ENCODE measurements at places on chromosomes 12 and 14.

DNA sequence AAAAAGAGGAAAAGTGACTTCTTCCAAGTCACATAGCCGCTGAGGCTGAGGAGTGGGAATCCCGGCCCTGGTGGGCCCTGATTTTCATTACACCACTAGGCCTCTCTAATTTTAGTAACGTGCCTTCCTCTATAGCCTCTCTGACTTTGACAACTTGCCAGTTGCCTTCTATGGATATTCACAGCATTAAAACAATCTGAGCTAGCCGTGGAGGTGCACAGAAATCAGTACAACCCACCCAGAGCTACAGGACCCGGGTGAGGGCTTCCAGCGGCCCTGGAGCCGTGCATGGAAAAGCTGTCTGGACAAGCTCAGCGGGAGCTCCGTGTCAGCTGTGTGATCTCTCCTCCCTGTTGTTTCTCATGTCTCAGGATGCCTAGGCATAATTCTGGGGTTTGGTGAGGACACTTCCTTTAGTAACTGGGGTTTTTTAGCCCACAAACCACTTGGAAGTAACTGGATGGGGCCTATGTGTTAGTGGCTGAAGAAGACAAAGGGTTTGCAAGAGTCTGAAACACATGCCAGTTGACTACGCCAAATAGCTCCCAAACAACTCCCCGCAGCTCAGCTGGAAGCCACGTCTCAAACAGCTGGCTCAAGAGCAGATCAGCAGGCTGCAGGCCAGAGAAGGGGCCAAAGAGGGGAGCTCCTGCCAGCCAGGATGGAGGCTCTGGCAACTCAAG is 53.0 kb downstream of the SSH1 start:
- no peak for DNase-seq

GRCh38 chr12:14408208-14408607 is 42.7 kb downstream of the ATF7IP start:
- peak; percentile 38 for DNase-seq

- peak; percentile 11 for DNase-seq
Measured at GRCh38 chr12:132373901-132374611, 44.7 kb upstream of the GALNT9 start.

DNA sequence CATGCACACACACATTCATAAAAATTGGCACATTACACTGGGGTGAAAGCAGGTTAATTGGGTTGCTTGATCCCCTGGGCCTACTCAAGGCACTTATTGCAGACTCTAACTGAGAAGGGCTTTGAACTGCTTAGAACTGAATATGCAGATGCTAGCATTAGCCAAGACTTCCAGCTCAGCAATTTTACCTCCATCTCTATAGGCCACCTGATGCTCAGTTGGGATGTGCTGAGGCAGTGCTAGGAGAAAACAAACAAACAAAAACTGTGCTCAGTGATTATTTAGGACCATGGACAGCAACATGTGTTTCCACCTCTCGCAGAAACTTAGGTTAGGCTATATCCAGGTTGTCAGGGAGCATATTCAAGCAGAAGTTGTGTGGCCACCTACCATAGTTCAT is 124.8 kb upstream of the WSCD2 start:
- no peak for DNase-seq

- no peak for DNase-seq
Measured at GRCh38 chr12:124299628-124300388, 4.9 kb downstream of the RFLNA start.

GRCh38 chr14:78103271-78103670 is 66.9 kb upstream of the NRXN3 start:
- DNase-seq, result no peak

DNA sequence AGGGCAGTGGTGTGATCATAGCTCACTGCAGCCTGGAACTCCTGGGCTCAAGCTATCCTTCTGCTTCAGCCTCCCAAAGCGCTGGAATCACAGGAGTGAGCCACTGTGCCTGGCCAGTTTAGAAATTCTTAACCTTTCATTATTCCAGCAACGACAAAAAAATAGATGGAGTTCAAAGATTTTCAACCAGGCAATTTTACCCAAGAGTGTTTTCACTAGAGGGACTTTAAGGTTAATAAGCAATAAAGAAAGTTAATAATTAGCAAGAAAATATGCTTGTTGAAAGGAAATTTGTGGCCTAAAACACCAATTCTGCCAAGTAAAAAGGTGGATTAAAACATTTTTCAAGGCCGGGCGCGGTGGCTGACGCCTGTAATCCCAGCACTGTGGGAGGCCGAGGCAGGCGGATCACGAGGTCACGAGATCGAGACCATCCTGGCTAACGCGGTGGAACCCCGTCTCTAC is 14.8 kb downstream of the CDKL1 start:
- no peak for DNase-seq

- no peak for DNase-seq
Measured at GRCh38 chr14:67764496-67764895, 51.9 kb downstream of the ZFYVE26 start.

GRCh38 chr12:110733900-110734299 is 8.8 kb downstream of the PPP1CC start:
- DNase-seq, result no peak

DNA sequence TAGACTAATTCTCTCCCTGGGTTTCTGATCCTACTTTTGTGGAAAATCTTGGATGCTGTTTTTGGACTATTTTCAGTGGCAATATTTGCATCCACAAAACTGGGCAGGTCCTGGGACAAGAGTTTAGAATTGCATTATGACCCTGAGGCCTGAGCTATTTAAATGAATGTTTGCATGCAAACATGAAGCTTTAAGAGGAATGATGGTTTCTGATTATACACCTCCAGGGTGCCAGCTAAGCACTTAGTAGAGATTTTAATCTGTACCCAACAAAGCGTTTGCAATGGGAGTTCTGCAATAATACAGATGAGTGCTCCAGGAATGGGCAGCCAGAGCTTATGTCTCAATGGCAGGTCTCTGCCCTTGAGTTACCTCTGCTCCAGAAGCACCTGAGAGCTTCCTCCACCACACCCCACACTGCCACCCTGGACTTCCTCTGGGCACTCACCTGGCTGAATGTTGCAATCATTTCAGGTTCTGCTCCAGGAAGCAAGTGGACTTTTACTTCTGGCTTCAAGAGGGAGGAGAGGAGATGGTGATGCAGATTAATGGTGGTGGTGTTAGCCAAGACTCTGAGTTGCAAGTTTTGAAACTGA is 6.0 kb upstream of the SPTLC2 start:
- no peak for DNase-seq

DNA sequence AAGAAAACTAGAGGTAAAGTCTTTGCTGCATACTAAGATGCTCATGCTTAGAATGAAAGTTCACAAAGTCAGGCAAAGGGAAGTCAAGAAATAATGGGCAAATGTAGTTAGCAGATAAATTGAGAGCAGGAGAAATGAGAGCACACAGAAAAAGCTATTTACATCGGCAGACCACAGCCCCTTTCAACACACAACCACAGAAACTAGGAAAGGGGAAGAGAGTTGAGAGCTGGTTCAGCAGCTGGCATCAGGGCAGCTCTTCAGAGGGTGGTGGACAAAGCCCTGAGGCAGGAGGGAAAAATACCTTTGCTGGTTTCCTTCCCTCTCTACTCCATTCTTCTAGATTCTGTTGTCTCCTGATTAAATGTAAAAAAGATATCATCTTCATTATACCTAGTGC is 95.4 kb upstream of the ANO4 start:
- peak; percentile 30 for DNase-seq

DNA sequence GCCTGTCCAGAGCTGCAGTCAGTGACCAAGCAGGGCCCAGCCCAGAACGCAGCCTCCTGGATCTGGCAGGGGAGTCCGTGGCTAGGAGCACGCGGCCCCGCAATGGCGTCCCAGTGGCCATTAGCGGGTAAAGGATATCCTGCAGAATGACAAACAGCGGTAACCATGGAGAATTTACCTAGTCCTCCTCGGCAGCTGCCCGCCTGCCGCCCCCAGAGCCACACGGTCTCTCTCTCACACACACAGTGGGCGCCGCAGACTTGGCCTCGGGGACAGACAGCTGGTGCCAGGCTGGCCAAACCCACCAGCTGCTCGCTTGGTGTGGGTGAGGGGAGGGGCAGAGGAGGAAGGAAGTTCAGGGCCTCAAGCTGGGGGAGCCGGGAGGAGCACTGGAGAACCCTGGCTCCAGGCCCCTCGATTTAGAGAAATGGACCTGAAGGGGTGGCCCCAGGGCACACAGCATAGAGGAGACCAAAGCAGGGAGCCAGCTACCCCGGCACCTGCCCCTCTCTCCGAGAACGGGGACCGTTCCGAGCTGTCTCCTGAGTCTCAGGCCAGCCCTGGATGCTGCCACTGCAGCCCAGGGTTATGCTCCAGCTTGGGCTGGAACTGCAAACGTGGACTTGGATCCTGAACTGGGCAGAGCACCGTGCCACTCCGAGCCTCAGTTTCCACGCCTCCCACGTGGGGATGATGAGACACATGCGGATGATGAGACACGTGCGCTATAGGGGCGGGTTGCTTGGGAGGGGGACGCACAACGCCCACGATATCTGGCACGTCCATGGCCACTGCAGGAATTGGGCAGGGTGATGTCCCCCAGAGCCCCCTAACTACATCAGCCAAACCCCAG is 3.4 kb downstream of the CDK2AP1 start:
- DNase-seq, result peak; percentile 39

- peak; percentile 17 for DNase-seq
Measured at GRCh38 chr12:9867531-9867930, 1.6 kb downstream of the CLEC2B start.

DNA sequence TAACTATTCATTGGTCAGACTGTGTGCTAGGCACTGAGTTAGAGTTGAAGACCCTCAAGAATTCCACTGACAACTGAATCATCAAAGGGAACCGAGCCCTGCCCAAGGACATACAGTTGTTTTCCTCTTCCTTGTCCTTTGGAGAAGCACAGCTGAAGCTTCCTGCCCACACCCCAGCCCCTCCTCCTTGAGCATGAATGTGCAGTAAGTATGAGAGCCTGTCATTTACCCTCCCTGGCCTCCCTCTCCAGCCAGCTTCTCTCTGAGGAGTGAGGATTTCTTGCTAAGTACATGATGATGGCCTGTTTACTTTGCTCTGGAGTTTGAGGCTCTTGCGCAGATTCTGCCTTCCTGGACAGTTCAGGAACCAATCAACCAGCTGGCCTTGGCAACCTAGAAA is 235.2 kb downstream of the CACNA1C start:
- DNase-seq, result peak; percentile 32

DNA sequence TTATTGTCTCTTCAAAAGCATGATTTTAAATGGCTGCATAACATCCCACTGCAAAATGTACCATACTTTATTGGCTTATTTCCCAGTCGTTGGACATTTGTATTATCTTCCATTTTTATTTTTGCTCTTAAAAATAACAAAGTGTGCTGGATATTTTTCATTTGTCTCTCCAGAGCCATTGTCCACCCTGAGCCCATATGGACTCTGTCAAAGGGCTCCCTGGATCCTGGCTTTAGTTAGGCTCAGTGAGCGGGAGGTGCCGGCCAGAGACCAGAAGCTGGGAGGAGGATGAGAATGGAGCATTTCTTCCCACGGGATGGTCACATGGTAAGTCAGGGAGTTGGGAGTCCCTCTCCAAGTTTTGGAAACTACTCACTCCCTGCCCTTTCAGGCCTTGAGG is 296.9 kb downstream of the NUAK1 start:
- DNase-seq, result no peak

All from Kasumi-1 (cell line).